ENCODE measurements at places on chromosomes 6 and 20.

DNA sequence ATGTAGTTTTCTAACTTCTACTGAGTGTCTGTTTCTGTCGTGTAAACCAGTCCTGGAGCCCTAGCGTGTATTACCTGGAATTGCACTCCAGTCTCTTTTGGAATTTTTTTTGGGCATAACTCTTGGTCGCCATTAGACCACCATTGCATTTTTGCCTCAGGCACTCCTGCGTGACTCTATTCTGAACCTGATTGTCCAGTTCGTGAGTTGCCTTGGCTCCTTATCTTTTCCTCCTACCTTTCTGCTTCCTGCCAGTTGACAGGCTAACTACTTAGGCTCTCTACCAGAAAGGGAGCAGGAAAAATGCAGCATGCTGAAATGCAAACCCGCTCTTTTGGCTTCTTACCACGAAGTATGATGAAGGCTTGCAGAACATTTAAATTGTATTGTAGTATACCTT lies 490.9 kb upstream of the SOX4 start:
- no peak for DNase-seq

- DNase-seq: no peak
Observed at GRCh38 chr6:138182939-138183789, 21.4 kb downstream of the ARFGEF3 start.

GRCh38 chr20:42441196-42441863 lies 748.4 kb downstream of the PTPRT start:
- DNase-seq: no peak

DNA sequence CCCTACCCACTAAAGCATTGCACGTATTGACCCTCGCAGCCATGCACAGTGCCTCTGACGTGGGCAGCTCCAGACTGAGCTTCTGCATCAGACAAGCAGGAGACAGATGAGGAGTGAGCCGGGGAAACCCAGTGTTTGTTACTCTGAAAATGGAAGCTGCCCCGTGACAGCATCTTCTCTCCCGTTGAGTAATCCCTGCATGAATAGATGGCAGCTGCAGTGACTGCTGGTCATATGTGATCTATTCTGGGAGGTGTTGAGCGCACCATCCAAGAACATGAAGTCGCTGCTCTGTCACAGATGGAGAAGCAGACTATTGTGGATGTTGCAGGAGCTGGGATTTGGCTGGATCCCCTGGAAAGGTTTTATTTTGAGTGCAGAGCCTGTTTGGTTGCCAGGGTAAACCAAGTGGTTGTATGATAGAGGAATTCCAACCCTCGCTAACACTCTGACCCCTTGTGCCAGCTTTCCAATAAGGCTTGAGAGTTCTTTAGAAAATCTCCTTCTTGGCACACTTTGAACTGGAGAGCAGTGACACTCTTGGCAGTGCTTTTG lies 242.2 kb downstream of the NRN1 start:
- DNase-seq: no peak
